Thyroid gland (tissue), 4 donors: ENCODE measurements at places on chromosomes 5 and 9. TPM values are rescaled to one million over a fixed set of nuclear protein-coding genes. Genes with fewer than 3 reads are reported as not detected.

DNA sequence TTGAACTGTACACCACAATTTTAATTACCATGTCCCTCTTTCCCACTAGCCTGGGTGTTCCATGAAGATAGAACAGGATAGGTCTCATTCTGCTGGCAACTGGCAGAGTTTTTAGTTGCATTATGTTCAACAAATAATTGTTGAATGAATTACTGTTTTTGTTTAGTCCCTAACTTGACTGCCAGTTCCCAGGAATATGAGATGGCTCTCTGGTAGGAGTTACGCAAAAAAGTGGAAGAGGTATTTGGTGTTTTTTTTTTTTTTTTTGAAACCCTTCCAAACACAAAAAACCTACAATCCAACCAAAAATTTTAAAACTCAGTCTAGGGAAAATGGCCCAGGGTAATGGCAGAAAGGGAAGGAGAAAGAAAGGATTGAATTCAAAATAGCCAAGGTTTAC, 153.6 kb downstream of the GNAQ start:
- peaks cover 60% of the 10 kb centered on the region for H3K4me1 ChIP-seq
- H3K4me3 ChIP-seq: no peak overlapping the region
- no peaks in the 10 kb centered on the region for H3K36me3 ChIP-seq
- no peaks in the 10 kb centered on the region for H3K27me3 ChIP-seq
- H3K27ac ChIP-seq: peak overlapping the region; percentile 88

DNA sequence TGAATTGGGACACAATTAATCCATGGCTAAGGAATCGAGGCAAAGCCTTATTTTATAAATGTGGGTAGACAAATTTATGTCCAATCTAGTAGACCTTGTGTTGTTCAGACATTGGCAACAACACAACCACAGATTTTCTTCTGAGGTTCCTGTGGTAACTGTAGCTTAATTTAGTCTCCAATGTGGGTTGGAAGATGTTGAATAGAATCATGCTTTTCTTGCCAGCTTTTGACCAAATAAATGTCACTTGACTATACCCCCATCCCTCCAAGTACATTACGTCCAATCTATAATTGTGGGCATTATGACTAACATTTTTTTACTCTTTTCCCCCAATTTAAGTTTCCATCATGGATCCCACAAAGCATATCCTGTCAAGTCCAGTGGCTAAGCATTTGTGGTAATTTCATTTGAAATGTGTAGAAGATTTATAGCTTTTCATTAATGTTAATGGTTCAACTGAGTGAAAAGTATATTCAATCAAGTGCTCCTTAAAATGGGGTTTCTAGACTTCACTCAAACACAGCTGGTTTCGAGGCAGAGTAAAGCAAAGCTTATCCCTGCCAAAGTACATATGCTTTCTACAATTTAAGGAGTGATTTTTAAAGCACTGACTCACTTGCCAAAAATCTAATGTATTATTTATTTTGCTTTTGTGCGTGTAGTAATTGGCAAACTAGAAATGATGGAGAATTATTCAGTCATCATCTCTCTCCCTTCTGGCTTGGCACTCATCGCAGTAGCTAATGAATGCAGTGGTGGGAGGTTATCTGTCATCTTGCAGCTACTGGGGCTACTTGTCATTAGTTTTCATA, 141.8 kb downstream of the FAM174A start:
- H3K27ac ChIP-seq: no peak overlapping the region
- DNase-seq: no peak

DNA sequence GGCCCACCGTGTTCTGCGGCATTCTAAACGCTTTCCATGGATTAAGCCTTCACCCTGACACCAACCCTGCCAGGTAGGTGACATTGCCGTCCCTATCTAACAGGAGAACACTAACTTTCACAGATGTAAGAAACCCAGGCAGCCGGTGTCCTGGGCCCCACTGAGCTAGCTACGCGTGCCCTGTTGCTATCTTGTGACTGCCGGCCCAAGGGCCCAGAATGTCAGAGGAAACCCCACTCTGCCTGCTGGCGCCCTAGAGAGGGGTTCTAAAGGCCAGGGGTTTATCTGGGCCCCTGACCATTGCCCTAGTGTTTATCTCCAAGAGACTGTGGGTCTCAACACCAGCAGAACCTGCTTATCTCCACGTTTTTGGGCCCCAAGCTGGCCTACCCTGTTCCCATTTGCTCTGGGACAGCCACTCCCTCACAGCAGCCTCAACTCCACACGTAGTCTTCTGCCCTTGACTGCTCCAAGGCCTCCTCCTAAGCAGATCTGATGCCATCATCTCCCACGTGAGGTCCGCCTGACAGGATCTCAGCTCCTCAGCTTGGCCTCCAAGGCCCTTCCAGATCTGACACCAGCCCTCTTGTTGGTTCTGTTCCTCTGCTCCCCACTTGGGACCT, 18.1 kb upstream of the ZBTB34 start:
- no peaks in the 10 kb centered on the region for H3K36me3 ChIP-seq
- H3K27me3 ChIP-seq: no peaks in the 10 kb centered on the region
- no peak for DNase-seq
- H3K4me3 ChIP-seq: no peak overlapping the region

- no peaks in the 10 kb centered on the region for H3K4me1 ChIP-seq
- no peak for DNase-seq
- no peak overlapping the region for H3K4me3 ChIP-seq
Measured at GRCh38 chr5:169993485-169993790, 13.1 kb upstream of the INSYN2B start.

Gene HNRNPK
- 628 TPM for total RNA-seq

Gene EDIL3
- total RNA-seq: 2.5 TPM

DNA sequence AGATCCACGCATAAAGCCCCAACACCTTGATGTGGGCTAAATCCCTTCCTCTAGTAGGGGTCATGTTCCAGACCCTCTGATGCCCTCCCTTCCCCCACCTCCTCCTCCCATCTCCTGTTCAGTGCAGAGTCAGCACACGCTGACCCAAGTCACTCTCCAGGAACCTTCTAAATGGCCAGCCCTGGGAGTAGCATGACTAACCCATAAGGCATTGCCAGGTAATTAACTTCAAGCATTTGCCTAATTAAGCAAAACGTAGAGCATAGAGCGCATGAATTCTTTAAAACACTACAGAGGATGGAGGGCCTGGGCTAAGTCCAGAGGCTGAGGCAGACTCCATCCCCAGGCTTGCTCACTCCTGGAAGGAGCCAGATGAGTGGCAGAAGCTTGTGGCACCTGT, 276.3 kb upstream of the MSX2 start:
- H3K4me3 ChIP-seq: no peak overlapping the region
- no peaks in the 10 kb centered on the region for H3K36me3 ChIP-seq
- H3K4me1 ChIP-seq: no peaks in the 10 kb centered on the region
- H3K27me3 ChIP-seq: no peaks in the 10 kb centered on the region
- no peak overlapping the region for H3K27ac ChIP-seq
- DNase-seq: no peak

DNA sequence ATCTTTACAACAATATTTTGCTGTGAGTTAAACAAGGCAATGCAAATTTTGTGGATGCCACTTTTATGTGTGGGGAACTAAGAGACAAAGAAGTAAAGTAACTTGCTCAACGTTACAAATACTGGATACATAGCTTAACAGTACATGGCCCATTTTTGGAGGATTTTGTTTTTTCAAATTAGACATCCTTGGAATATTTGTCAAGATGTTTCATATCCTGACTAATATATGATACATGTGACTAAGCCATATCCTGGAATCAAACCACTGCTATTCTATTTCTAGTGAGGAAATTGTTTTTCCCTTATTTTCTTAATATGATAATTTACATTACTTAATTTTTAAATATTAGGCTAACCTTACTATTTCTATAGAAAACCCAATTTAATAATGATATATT, 529.8 kb downstream of the DMRTA1 start:
- no peaks in the 10 kb centered on the region for H3K27me3 ChIP-seq
- H3K4me1 ChIP-seq: no peaks in the 10 kb centered on the region
- H3K4me3 ChIP-seq: no peak overlapping the region

DNA sequence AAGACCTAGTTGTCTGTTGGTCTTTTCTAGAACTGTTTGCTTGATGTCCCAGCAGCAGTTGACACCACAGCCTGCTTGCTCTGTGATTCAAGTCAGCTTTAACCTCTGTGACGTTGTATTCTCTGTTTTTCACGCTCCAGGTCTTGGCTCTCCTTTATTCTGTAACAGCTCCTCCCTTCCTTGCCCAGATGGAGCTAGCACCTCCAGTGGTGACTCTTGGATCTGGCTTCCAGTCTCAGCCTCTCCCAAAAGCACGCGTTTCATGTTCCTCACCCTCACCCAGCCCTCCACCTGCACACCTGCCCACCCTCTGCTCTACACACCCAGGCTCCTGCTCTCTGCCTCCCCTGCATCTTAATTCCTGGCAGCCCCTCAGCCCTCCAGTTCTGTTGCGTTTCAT, 50.6 kb downstream of the DMRT1 start:
- no peaks in the 10 kb centered on the region for H3K4me1 ChIP-seq
- no peaks in the 10 kb centered on the region for H3K36me3 ChIP-seq
- H3K27ac ChIP-seq: no peak overlapping the region
- no peak for DNase-seq

Gene PCDHGA8
- 2.9 TPM for total RNA-seq

GRCh38 chr5:16465544-16466432, at the start of gene ZNF622:
TSS of gene ZNF622 (minus strand) at chr5:16465800. CDS start at chr5:16465665, 135 bp downstream.
- no peaks in the 10 kb centered on the region for H3K27me3 ChIP-seq
- peak; percentile 93 for DNase-seq
- peak within 1 kb of the TSS; percentile 80 for H3K27ac ChIP-seq
- peaks cover 23% of the 10 kb centered on the region for H3K4me1 ChIP-seq
- peak within 1 kb of the TSS; percentile 88 for H3K4me3 ChIP-seq

- no peaks in the 10 kb centered on the region for H3K36me3 ChIP-seq
- no peak for DNase-seq
- H3K27ac ChIP-seq: peak overlapping the region; percentile 68
- peaks cover 31% of the 10 kb centered on the region for H3K4me1 ChIP-seq
Measured at GRCh38 chr5:67246108-67246507, 49.5 kb upstream of the CD180 start.
